ENCODE measurements at places on chromosomes 12 and 14.

DNA sequence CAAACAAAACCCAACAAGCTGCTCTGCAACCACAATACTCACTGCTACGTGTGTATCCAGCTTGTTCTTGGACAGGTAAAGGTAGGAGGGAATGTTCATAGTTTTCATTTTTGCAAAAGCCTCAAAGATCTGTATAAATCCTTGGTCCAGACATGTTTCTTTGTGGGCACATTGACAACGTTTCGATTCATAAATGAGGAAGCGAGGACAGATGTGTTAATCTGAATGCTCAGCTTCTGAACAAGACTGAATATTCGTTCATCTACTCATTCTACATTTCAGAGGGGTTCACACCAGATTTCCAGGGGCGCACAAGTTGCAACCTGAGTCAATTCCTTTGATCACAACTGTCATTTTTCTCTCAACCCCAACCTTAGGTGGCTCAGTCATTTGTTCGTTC is 134.4 kb downstream of the LLPH start:
- DNase-seq = no peak

- DNase-seq = no peak
Measured at GRCh38 chr14:65906344-65906743, 493.8 kb downstream of the FUT8 start.

DNA sequence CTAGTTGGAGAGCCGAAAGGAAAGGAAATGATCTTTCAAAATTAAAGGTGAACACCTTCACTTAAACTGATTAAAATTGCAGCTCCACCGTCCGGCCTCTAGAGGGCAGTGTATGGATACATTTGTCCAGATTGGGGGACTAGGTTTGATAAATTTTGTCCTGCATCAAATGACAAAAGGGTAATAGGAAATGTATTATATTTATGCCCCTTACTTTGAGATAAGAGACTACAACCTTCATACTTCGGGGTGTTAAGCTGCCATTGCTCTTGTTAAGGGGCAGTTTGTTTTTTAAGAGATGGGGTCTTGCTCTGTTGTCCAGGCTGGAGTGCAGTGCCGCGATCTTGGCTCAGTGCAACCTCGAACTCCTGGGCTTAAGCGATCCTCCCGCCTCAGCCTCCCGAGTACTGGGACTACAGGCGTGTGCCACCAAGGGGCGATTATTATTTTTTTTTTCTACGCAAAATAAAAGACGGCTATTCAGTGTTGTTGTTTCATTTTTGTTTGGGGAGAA is 818 bp upstream of the SUOX start:
- DNase-seq = peak; percentile 58

DNA sequence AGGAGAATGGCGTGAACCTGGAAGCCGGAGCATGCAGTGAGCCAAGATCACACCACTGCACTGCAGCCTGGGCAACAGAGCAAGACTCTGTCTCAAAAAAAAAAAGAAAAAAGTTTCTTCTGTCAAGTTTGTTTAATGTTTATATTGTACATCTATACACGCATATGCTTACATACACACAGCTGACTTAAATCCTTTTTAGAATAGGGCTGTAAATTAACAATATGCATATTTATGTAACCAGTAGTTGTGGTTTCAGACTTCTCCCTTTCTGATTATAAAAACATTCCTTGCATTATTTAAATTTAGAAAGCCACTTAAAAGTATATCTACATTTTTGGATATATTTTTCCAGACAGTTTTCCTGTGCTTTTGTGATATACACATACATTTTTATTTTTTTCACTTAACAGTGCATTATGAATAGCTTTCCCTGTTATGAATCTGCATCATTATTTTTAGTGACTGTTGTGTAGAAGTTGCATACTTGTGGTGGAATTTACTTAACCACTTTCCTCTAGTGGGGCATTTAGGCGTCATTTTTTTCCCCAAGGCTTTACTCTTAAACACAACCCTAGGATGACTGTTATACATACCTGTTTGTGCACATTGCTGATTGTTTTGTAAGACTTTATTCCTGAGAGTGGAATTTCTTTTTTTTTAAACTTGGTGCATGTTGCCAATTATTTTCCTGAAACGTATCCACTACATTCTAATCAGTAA is 29.4 kb downstream of the POLR3B start:
- DNase-seq = no peak

GRCh38 chr14:71713016-71713415 is 219.2 kb upstream of the RGS6 start:
- DNase-seq = no peak

GRCh38 chr12:39402922-39403321 is 40.0 kb downstream of the KIF21A start:
- DNase-seq = no peak

GRCh38 chr12:57603815-57604453 is 690 bp upstream of the DTX3 start:
- DNase-seq = peak; percentile 34

GRCh38 chr14:59208954-59209353 is 20.5 kb downstream of the DAAM1 start:
- no peak for DNase-seq

Measured in A172 (cell line).